Osteoblast (primary cell): ENCODE measurements at places on chromosomes 5 and 9.
A peak's percentile ranks its signal among the peaks of the same experiment; 100 is the strongest.

- DNase-seq, result no peak
Measured at GRCh38 chr9:132622159-132622558, 39.8 kb downstream of the BARHL1 start.

DNA sequence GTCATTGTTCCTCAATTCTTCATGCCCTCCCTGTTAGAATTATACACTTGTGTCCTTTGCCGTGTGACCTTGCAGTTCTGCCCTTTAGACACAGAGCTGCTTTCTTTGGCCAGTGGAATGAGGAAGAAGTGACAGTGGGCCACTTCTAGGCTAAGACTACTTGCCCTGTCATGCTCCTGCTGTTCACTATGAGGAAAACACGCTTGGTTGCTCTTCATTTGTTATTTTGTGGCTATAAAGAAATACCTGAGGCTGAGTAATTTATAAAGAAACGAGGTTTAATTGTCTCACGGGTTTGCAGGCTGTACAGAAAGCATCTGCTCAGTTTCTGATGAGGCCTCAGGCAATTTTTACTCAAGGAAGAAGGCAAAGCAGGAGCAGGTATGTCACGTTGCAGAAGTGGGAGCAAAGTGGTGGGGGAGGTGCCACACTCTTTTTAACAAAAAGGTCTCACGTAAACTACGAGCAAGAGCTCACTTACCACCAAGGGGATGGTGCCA lies 279.1 kb upstream of the DMAC1 start:
- peak; percentile 22 for DNase-seq

- no peak for DNase-seq
Measured at GRCh38 chr5:54309276-54309675, 1.1 kb downstream of the ARL15 start.

DNA sequence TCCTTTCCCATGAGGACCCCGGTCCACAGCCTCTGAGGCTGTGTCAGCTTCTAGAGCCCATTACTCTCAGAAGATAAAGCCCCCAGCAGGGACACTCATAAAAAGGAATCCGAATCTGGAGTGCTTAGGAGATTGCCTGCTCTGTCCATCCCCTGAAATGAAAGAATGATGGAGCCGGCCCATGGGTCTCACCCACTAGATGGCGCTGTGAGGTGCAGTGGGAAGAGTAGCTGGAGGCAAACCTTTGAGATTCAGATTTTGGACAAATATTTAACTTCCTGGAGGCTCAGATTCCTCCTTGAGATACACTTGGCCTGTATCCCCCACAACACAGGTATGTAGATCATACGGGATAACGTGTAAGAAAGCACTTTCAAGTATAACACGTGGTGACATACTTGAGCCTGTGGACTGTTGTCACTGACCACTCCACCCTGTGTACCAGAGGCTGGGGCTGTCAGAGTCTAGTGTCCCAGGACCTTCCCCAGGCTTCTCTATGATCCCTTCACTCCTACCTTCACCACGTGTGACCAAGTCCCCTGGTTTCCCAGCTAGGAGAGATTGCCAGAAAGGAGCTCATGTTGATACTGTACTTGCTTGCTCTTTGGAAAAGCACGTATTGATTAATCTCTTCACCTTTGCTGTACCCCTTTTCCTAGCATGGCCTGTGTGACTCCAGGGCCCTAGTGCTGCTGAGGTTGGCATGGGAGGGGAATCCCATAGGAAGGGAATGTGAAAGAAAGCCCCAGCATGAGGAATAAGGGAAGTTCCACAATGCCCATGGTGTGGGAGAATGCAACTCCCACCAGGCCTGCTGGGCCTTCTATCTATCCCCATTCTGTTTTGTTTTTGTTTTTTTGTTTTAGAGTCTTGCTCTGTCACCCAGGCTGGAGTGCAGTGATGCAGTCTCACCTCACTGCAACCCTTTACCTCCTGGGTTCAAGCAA lies 32.1 kb downstream of the TRMO start:
- peak; percentile 92 for DNase-seq

DNA sequence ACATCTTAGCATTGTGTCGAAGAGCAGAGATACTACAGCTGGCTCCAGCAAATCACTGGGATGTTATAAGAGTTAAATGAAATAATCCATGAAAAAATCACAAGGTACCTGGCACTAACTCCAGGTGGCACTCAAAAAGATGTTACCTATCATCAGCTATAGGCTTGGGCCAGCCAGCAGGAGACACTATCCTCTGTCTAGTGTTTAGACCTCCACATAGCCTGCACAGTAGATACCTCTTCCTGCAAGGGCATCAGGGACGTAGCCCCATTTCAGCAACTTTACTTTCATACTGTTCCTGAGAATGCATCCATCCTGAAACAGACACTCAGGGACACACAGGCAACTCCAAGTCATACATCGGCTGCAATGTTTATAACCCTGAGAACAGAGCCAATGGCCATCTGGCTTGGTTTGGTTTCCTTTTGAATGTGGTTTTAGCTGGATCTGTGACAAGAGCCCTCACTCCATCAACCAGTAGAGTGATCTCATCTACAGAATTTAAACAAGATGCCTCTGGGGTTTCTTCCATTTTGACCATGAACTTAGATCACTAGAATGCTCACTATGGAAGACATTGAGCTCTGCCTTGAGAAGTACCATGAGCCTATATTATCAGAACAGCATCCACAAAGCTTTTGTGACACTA lies 69.9 kb downstream of the TLE1 start:
- DNase-seq, result peak; percentile 93

DNA sequence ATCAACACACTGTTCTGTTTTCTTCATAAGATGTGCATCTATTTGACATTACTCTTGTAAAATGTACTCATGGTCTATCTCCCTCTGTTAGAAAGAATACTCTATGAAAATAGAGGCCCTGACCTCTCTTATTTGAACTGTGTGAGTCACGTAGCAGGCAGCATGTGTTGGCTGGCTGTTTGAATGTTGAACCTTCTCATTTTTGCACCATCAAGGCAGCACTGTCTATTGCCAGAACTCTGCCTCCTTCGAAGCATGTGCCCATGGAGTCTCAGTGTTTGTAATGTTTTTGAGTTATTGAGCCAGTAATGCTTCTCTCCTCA lies 144.4 kb downstream of the ALDH1A1 start:
- DNase-seq, result no peak

DNA sequence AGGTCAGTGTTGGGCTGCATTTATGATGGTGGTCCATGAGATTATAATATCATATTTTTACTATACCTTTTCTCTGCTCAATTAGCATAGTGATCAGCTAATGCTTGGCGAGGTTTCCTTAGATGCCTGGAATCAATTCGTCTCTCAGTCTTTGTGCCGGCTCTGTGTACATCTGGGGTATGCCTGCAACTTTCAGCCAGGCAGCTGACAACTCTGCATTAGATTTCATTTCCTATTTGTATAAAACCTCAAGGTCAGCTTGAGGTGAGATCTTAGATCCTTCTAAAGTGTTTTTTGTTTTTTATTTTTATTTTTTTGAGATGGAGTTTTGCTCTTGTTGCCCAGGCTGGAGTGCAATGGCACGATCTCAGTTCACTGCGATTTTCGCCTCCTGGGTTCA lies 86.8 kb downstream of the MELK start:
- DNase-seq, result no peak

- no peak for DNase-seq
Measured at GRCh38 chr5:137394380-137394779, 104.7 kb downstream of the SPOCK1 start.

- DNase-seq, result no peak
Measured at GRCh38 chr5:179146277-179146676, 86.1 kb downstream of the ZNF354C start.

- DNase-seq, result no peak
Measured at GRCh38 chr9:135373820-135374219, 105.8 kb upstream of the PPP1R26 start.

- peak; percentile 95 for DNase-seq
Measured at GRCh38 chr9:135960411-135961276, 529 bp downstream of the UBAC1 start.

DNA sequence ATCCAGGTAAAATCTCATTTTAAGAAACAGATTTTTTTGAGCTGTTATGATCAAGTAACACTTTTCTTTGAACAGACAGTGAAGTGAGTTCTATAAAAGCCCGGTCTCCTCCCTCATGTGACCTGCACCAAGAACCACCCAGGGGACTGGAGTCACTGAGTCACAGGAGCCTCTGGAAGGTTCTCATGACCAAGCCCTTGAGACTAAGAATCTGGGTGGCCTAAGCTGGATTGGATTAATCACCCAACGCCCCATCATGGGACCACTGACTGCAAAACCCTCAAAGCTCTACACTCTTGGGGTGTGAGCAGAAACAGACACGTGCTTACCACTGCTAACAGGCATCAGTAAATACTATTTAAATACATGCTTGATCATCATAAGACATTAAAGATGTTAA lies 48.4 kb downstream of the SECISBP2 start:
- peak; percentile 85 for DNase-seq

- DNase-seq, result no peak
Measured at GRCh38 chr9:68802525-68803015, 97.5 kb downstream of the PIP5K1B start.

DNA sequence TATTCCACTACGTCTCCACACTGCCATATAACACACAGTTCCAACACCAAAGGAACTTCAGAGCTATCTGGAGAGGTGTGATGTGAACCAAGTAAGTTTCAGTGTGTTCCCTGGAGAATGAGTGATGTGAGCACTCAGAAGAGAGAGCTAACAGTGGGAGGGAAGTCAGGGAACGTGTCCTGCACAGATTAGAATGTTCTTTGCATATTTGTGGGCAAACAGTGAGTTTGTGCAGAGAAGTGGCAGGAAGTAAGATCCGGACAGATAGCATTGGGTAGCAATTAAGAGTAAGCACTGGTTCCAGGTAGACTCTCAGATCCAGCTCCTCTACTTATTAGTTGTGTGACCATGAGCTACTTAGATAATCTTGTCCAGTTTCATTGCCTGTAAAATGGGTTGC lies 206.4 kb downstream of the PDZD2 start:
- DNase-seq, result no peak

GRCh38 chr9:76573905-76574760 lies 115.2 kb downstream of the GCNT1 start:
- no peak for DNase-seq

GRCh38 chr9:137638680-137639079 lies 19.9 kb downstream of the EHMT1 start:
- DNase-seq, result peak; percentile 21

- no peak for DNase-seq
Measured at GRCh38 chr9:114851306-114851705, 45.5 kb upstream of the TNFSF15 start.

DNA sequence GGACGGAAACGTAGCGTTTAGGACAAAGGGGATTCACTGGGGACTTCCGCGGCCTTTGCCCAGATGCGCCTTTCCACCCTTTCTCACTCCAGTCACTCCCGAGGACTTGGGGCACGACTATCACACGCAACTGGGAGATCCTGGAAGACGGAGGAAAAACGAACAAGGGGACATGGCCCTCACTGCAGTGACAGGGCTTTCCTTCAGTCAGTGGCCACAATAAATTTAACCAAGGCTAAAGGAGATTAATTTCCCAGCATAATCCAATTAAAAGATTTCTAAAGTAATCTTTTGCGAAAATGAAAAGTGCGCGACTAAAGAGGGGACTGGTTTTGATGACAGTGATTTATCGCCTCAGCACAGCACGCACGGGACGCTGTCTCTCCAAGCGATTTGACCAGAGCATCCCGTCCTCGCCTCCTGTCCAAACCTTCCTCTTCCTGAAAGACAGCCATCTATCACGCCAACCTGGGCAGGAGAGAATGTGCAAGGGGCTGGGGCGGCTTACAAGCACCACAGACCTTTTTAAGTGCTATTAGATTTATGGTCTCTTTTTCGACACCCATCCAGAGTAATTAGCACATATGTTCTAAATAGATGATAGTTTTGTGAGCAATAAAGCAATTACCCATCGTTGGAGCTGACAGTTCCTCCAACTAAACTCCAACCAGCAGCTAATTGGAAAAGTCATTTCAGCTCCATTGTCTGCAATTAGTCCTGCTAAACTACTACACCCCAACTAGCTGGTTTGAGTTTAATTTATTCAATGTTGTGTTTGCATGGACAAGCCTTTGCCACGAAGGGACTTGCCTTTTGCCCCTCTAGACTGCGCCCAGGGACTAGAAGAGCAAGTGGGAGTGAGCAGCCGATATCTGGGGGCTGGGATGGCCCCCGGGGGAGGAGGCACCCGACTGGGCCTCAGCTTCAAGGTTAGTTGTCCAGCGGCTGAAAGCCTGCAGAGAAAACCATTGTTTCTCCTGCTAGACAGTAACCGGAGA lies 7.4 kb downstream of the NR2F1-AS1 start:
- peak; percentile 80 for DNase-seq

DNA sequence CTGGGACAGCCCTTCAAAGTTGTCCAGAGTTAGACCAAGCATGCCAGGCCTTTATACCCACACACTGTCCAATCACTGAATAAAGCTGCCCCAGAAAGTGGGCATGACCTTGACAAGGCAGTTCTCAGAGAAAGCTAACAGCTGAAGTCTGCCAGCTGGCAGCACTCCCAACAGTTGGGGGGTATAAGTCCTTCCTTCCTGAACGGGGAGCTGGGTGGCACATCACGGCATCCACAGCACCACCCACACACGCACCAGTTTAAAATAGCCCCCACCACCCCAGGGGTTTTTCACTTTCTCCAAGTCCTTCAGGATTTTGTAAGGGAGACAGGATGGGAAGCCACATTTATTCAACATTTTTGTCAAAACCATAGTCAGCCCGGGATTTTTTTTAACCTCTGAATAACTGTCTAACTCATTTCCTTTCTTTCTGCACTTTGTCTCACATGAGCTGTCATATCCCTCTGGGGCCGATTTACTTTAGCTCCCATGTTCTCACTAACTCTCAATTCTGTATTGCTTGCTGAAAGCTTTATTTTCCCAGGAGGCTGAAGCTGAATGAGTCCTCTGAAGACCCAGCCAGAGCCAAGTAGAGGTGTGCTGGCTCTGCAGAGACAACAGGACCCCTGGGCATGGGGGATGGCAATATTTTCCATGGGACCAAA lies 15.4 kb downstream of the FAM81B start:
- peak; percentile 75 for DNase-seq

DNA sequence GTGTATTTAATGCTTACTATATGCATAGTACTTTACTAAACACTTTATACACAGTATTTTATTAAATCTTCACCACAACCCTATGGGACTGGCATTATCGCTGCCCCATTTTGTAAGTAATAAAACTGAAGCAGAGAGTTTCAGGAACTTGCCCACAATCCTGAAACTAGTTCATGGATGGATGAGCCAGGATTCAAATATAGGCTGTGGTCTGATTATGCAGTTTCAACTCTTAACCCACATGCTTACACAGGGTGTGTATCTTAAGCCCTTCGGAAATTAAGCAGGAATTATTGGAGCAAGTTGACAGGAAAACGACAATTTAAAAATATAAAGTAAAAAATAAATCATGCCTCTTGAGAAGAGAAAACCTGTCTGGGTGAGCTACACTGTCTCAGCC lies 109.0 kb downstream of the ATP10B start:
- no peak for DNase-seq

- DNase-seq, result no peak
Measured at GRCh38 chr9:89171693-89172092, 6.9 kb downstream of the SHC3 start.

DNA sequence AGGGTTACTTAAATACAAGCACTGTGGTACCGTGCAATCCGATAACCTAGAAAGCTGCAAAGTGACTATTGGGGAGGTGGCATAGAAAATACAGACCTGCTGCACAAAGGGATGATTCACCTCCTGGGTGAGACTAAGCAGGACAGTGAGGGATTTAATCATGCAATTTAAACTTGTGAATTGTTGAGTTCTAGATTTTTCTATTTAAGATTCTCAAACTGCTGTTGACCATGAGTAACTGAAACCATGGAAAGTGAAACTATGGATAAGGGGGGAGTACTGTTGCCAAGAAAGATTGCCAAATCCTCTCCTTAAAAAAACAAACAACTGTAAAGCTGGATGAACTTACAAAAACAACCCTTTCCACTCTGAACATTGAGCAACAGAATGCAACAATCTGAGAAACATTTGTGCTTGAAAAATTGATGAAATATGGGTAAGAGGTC lies 61.5 kb upstream of the NUDT12 start:
- DNase-seq, result no peak
